ENCODE measurements at places on chromosomes 5 and 9.

GRCh38 chr9:18753904-18754303 lies 279.1 kb downstream of the SAXO1 start:
- no peaks in the 10 kb centered on the region for H3K36me3 ChIP-seq
- no peak overlapping the region for H3K27ac ChIP-seq
- no peaks in the 10 kb centered on the region for H3K4me1 ChIP-seq
- no peaks in the 10 kb centered on the region for H3K27me3 ChIP-seq

GRCh38 chr9:4831944-4832343 lies 39.2 kb downstream of the RCL1 start:
- H3K4me1 ChIP-seq = peaks cover 25% of the 10 kb centered on the region
- peaks cover 60% of the 10 kb centered on the region for H3K36me3 ChIP-seq
- no peak overlapping the region for H3K27ac ChIP-seq
- no peak overlapping the region for H3K4me3 ChIP-seq
- H3K27me3 ChIP-seq = no peaks in the 10 kb centered on the region

DNA sequence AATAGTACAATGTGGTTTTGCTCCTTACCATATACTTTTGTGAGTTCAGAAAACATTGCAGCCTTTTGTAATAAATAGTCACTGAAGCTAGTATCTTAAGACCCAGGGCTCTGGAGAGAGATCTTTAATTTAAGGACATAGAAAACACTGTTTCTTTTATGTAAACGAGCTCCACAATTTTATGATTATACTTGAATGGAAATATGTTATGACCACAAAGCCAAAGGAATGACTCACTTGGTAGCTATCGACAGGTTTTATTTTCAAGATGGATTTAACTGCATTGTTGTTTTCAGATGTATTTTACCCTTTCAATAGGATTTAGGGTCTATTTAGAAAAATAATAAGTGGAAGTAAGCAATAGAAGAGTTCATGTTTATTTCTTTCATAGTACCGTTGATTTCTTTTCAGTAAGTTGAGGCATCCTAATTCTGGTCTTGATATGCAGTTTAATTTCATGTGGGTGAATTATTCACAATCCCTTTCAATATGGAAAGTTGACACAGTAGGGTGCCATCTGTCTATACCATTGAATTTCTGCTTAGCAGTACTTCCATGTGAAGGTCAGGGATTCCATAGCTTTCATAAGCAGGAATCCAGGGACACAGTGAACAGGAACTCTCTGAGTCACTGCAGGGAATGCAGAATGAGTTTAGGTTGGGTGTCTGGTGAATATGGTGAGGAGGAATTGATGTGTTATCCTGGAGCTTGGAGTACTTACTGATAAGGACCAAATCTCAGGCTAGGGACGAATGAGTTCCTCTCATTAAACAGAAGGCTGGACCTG lies 157.6 kb downstream of the CD180 start:
- no peak for DNase-seq
- H3K27ac ChIP-seq = peak overlapping the region; percentile 17
- no peaks in the 10 kb centered on the region for H3K27me3 ChIP-seq
- H3K36me3 ChIP-seq = peaks cover 5% of the 10 kb centered on the region

DNA sequence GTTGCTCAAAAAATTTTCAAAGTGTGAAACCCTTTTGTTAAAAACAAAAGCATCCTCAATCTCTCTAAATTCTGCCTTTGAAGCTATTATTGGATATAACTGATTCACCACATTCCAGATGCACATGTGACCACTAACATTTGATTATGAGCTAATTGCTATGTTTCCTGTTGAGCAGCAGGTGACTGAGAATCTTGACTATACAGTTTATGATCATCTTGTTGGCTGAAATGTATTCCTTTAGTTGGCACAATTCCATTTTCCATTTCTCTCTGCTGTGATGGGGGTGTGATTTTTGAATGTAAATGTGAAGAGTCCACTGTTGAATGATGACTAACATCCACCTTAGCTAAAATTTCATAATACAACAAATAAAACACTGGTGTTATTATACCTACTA lies 10.7 kb downstream of the LYSMD3 start:
- no peak overlapping the region for H3K4me3 ChIP-seq
- H3K36me3 ChIP-seq = peaks cover 68% of the 10 kb centered on the region
- no peaks in the 10 kb centered on the region for H3K27me3 ChIP-seq
- peaks cover 17% of the 10 kb centered on the region for H3K4me1 ChIP-seq

- no peak for DNase-seq
- no peak overlapping the region for H3K27ac ChIP-seq
- H3K4me3 ChIP-seq = no peak overlapping the region
- no peaks in the 10 kb centered on the region for H3K27me3 ChIP-seq
- no peaks in the 10 kb centered on the region for H3K36me3 ChIP-seq
Measured at GRCh38 chr5:17169507-17169906, 47.9 kb upstream of the BASP1 start.

DNA sequence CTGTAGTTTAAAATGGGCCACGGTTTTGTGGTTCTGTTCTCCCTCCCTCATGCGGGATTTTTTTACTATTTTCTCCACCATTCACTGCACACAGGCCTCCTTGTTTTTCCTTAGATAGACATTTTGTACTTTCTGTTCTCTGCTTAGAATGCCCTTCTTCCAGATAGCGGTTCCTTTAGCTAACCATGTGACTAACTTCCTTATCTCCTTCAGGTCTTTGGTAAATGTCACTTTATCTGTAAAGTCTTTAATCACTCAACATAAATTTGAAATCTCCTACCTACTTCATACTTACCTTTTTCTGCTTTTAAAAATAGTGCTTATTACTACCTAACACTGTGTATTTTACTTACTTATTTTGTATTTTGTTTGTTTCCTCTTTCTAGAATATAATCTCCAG lies 15.0 kb downstream of the FER start:
- H3K36me3 ChIP-seq = no peaks in the 10 kb centered on the region
- no peaks in the 10 kb centered on the region for H3K27me3 ChIP-seq
- no peak for DNase-seq
- H3K27ac ChIP-seq = no peak overlapping the region
- H3K4me3 ChIP-seq = no peak overlapping the region

DNA sequence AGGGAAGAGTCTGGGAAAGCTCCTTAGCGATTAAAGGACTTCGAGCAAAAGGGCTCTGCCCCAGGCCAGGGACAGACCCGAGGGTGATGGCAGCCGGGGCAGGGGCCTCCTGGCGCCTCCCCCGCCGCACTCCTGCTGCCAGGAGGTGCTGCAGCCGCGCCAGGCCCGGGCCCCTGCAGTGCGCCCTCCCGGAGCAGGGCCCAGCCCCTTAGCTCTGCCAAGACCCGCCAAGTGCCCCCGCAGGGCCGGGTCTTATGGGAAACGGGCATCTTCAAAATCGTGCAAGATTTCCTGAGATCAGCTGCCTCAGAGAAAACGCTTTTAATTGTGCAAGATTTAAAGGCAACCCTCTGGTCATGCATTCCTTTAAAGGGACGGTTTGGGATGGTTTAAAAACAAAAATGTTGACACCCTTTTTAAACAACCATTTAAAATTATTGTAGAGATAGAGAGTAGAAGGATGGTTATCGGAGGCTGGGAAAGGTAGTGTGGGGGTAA lies 52.4 kb downstream of the CDC14B start:
- peak overlapping the region; percentile 76 for H3K4me3 ChIP-seq
- peaks cover 6% of the 10 kb centered on the region for H3K27me3 ChIP-seq
- H3K36me3 ChIP-seq = peaks cover 3% of the 10 kb centered on the region
- peaks cover 32% of the 10 kb centered on the region for H3K4me1 ChIP-seq
- DNase-seq = no peak
- no peak overlapping the region for H3K27ac ChIP-seq

GRCh38 chr5:125140855-125141254 lies 394.4 kb upstream of the ZNF608 start:
- no peaks in the 10 kb centered on the region for H3K36me3 ChIP-seq
- no peak overlapping the region for H3K4me3 ChIP-seq
- no peak for DNase-seq
- no peaks in the 10 kb centered on the region for H3K4me1 ChIP-seq
- no peak overlapping the region for H3K27ac ChIP-seq

DNA sequence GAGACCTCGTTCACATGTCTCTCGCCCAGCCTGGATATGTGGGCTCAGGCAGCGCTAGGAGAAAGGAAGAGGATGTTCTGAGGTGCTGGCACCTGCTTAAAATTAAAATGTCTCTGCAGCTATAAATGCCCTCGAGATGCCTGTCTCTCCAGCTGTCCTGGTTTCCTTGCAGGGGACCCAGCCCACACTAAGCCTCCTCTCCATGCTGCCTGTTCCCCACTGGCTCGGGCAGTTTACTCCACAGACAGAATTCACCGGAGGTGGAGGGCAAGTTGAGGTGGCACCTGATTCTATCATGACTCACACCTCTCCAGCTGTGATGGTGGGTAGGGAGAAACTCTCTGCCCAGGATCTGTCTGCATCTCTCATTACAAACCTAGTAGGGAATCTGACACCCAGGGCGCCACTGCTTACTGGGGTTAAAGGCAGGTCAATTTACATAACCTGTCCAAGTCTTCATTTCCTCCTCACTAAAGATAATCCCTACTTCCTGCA lies 420.9 kb downstream of the SPOCK1 start:
- DNase-seq = no peak
- H3K4me1 ChIP-seq = no peaks in the 10 kb centered on the region
- no peaks in the 10 kb centered on the region for H3K27me3 ChIP-seq
- H3K27ac ChIP-seq = no peak overlapping the region
- no peaks in the 10 kb centered on the region for H3K36me3 ChIP-seq
- no peak overlapping the region for H3K4me3 ChIP-seq

DNA sequence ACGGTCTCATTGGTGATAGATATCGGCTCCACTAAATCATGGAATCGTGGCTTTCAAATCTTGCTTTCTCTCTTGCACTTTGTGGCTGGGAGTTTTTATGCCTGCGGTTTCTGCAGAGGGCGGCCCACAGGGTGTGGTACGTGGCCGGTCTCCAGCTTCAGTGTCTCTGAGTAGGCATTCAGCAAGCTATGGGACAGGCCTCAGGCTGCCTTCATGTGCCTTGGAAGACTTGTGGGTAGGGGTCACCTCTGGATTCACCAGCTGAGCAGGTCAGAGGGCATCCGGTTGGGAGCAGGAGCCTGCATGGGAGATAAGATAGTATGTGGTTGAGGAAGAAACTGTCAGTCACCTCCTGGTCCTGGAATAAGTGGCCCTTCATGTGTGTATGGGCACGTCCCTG lies 47.7 kb downstream of the AMBP start:
- H3K27me3 ChIP-seq = no peaks in the 10 kb centered on the region
- DNase-seq = no peak
- H3K4me3 ChIP-seq = no peak overlapping the region
- H3K4me1 ChIP-seq = no peaks in the 10 kb centered on the region
- H3K27ac ChIP-seq = no peak overlapping the region
- no peaks in the 10 kb centered on the region for H3K36me3 ChIP-seq

- H3K36me3 ChIP-seq = no peaks in the 10 kb centered on the region
- no peak for DNase-seq
- H3K27ac ChIP-seq = no peak overlapping the region
- H3K4me3 ChIP-seq = no peak overlapping the region
- H3K27me3 ChIP-seq = no peaks in the 10 kb centered on the region
- peaks cover 39% of the 10 kb centered on the region for H3K4me1 ChIP-seq
Measured at GRCh38 chr5:142433526-142434321, 108.9 kb upstream of the SPRY4 start.

Data from activated T-cell treated with anti-CD3 and anti-CD28 coated beads, Interleukin-2, amount 50 U/mL, for 24 hours (primary cell).